Stimulated activated CD8-positive, alpha-beta memory T cell treated with anti-CD3 and anti-CD28 coated beads, Interleukin-7, amount 100 ng/mL, for 48 hours (primary cell): ENCODE measurements at places on chromosomes 7 and 10.
A peak's percentile ranks its signal among the peaks of the same experiment; 100 is the strongest.

GRCh38 chr10:128052696-128053095 is 73.5 kb downstream of the MKI67 start:
- DNase-seq: no peak

DNA sequence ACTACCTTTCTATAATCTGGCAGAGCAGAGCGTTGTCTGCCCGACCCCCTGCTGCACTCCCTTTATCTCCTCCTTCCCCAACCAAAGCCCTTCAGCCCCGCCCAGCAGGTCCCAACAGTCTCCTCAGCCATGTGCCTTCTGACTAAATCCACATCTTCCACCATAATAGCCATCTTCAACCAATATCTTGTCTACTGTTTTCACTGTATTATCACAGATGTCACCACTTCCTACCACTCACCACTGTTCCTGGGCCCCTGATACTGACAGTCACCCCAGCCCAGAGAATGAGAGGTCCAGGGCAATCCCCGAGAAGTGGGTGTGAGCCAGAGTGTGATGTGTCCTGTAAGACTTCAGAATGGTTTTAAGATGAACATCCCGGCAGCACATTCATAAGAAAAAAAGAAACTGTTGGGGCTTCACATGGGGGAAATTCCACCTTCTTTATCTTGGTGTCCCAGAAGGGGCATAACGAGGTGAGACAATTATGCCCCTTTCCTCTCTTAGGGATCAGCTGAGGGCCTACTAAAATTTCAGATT is 25.3 kb downstream of the CCDC6 start:
- DNase-seq: peak; percentile 63

DNA sequence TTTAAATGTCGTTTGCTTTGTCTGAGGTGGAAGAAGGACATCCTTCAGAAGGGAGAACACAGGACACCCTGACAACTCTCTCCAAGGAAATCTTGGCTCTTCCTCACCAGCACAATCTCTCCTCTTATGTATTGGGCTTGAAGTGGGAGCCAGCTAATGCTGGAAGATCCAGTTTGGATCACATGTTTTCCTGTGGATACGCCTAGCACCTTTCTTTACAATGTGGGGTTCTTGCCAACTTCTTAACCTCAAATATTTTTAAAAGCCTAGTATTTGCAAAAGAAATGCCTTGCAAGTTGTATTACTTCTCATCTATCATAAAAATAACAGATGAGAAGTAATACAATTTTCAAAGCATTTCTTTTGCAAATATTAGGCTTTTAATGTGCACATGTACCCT is 76.4 kb downstream of the FRMD4A start:
- no peak for DNase-seq

DNA sequence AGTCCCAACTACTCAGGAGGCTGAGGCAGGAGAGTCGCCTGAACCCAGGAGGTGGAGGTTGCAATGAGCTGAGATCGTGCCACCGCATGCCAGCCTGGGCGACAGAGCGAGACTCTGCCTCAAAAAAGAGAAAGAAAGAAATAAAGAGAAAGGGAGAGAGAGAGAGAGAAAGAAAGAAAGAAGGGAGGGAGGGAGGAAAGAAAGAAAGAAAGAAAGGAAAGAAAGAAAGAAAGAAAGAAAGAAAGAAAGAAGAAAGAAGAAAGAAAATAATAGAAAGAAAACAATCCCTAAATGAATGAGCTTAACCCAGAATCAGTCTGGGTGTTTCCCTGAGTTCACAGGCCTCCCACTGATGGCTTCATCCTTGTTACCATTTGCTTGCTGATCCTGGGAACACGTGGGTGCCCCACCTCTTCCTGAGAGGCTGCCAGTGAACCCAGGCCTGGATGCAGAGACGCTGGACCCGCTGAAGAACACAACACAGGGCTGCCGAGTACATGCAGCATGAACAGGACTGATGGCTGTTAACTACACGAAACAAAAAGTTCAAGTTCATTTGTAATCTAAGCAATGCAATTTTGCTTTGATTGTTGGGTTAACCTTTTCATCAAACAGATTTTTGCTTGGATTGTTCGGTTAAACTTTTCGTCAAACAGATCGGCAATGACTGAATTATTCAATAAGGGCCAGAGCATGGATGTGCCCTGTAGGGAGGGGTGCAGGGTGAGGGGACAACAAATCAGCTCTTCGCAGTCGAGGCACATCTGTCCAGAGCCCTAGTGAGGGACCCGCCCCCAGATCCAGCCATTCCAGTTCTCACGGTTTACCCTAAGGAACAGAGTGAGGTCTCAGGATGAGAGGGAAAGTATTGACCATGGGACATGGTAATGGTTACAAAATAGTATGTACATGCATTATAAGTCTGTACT is 11.5 kb downstream of the NPFFR1 start:
- no peak for DNase-seq

DNA sequence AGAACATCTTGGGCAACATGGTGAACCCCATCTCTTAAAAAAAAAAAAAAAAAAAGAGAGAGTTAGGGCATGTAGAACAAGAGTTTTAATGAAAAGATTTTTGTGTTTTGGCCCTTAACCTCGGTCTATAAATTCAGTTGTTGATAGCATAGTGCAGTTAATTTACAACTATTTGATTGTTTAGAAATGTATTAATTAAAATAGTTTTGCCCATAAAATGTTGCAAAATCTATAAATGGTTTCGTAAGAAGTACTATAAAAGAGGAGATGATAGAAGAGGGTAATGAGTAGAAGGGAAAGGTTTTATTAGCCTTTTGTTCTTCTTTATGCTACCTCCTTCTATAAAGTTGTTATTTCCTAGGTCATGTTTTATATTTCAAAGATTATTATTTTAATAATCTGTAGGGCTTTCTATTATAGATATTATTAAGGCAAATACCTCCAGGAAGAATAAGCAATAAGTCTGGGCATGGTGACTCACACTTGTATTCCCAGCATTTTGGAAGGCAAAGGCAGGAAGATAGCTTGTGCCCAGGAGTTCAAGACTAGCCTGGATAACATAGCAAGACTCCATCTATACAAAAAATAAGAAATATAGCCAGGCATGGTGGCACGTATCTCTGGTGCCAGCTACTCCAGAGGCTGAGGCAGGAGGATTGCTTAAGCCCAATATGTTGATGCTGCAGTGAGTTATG is 73.3 kb downstream of the MCU start:
- no peak for DNase-seq

DNA sequence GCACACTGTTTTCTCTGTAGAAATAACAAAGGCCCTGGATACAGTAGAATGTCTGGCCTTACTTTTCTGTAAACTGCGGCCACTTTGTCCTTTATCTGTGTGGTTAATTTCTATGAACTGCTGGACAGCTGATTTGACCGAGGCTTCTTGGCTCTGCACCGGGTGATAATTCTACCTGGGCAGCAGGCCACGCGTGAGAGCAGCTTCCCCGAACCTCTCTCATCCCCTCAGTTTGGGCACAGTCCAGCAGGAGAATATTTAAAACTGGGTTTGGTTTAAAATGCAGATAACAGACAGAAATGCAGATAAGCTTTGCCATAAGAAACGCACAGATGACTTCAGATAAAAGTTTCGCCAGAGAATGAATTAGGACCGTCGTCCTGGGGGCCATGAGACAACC is 81.0 kb downstream of the CELF2 start:
- DNase-seq: no peak

GRCh38 chr10:130560116-130560515 is 423.9 kb downstream of the GLRX3 start:
- no peak for DNase-seq

DNA sequence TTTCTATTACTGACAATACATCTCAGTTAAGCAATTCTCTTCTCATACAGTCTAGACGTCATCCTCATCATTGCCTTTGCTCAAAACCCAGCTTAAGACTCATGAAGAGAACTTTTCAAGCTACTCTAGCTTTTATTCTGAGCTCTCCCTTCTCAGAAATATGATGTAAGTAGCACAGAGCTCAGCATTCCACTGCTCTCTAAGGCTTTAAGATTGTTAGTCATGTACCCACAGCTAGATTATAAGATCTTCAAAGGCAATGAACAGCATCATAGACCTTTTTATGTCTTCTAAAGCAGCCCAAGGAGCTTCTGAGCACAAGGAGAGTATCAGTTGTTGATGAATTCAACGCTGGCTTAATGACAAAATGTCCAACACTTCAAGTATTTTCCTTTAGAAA is 119.3 kb downstream of the NRP1 start:
- DNase-seq: no peak

DNA sequence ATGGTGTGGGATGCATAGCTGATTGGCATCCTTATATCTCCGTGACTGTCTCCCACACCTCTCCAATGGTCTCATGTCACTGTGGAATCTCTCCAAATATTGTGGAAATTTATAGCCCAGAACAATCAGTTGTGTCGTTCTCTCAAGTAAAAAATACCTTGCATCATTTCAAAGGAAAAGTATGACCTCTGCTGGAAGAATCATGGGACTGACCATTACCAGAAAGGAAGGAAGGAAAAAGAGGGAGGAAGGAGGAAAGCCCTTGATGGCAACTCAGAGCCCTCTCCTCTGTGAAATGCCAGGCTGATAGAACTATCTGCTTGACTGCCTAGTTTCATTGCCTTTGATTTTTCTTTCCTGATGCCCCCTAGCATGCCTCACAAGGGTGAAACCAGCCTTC is 76.3 kb downstream of the FOXI2 start:
- DNase-seq: no peak

DNA sequence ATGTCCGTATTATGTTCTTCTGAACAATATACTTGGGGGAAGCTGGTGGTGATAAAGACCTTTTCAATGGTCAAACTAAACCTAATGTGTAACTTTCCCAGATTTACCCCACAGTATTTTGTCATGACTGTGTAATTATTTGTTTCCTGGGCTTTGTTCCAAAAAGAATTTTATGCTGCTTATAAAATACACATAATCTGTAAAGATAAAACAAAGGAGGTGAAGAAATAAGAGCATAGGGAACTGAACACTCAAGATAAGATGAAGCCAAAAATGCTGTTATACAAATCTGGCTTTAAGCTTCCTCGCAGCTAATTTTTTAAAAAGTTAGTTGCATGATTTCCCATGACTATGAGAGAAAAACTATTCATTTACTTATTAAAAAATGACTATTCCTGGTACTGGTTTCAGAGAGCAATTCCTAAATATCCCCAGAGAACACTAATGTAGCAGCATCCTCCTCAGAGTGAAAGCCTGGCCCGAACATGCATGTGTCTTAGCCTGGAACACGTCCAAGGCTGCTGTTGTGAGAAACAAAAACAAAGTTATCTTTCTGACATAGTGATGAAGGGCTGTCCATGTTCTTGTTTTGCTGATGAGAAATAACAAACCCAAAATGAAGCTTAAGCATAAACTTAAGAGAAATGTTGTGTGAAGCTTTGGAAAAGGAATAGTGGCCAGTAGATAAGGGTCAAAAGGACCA is 33.9 kb downstream of the MALSU1 start:
- no peak for DNase-seq
